Stomach (tissue), 19 donors: ENCODE measurements at places on chromosomes 4 and X. TPM values are rescaled to one million over a fixed set of nuclear protein-coding genes. Genes with fewer than 3 reads are reported as not detected.

The PTPN13 gene
- 2.9 TPM for total RNA-seq

- peaks cover 67% of the 10 kb centered on the region for H3K4me1 ChIP-seq
- H3K36me3 ChIP-seq, result no peaks in the 10 kb centered on the region
- H3K27me3 ChIP-seq, result no peaks in the 10 kb centered on the region
- no peak overlapping the region for H3K4me3 ChIP-seq
- no peak overlapping the region for H3K27ac ChIP-seq
Measured at GRCh38 chr4:158829254-158829653, 60.4 kb downstream of the FNIP2 start.

GRCh38 chr4:6909970-6910339 is 329 bp downstream of the TBC1D14 start:
- no peaks in the 10 kb centered on the region for H3K27me3 ChIP-seq
- peak overlapping the region; percentile 99 for H3K27ac ChIP-seq
- peak overlapping the region; percentile 83 for H3K4me3 ChIP-seq
- no peaks in the 10 kb centered on the region for H3K36me3 ChIP-seq
- no peak for DNase-seq

DNA sequence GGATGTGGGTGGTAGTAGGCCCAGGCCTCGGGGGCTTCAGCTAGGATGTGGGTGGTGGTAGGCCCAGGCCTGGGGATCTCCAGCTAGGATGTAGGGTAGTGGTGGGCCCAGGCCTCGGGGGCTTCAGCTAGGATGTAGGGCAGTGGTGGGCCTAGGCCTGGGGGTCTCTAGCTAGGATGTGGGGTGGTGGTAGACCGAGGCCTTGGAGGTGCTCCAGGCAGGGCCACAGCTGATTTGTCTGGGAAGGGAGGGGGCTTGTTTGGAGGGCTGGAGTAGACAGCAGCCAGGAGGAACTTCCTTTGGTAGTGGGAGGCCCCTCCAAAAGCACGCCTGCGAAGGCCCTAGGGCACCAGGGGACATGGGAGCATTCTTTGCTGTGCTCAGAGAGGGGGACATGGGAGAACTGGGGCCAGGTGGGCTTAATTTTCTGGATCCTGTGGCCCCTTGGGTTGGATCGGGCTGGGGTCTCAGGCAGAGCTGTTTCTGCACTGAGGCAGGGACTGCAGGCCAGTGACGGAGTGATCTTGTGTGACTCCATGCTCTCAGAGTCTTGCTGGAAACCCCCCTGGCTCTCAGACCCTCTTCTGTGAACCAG is 3.3 kb upstream of the SPON2 start:
- peaks cover 52% of the 10 kb centered on the region for H3K4me1 ChIP-seq
- H3K27ac ChIP-seq, result no peak overlapping the region
- no peak for DNase-seq
- H3K4me3 ChIP-seq, result no peak overlapping the region
- H3K36me3 ChIP-seq, result no peaks in the 10 kb centered on the region

The CDKL2 gene
- total RNA-seq, result not detected

The APLN gene
- 0.18 TPM for total RNA-seq
